ENCODE measurements at places on chromosomes 7 and 10.

GRCh38 chr7:149282331-149282655 lies 20.3 kb downstream of the ZNF783 start:
- DNase-seq, result no peak

GRCh38 chr10:24953675-24954074 lies 1.3 kb upstream of the PRTFDC1 start:
- DNase-seq, result no peak

DNA sequence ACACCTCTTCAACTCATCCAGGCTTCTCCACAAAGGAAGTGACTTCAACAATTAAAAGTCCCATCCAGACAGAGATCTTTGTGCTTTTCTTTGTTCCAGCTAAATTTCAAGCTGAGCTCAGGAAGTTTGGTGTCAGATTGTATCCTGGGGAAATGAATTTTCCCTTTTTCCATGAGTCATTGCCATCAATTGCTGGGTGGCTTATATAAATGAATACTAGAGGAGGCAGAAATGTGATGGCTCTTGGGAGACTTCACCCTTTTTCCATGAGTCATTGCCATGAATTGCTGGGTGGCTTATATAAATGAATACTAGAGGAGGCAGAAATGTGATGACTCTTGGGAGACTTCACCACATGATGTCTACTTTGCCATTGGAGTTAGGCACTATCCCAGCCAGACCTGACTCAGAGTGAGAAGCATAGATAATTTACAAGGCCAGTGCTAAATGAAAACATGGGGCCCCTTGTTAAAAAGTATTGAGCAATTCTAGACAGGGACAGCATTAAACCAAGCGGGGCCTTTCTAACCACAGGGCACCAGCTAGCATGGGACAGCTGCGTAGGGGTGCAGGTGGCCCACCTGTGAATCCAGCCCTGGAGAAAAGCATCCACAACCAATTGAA lies 339.2 kb upstream of the PODXL start:
- no peak for DNase-seq

GRCh38 chr10:16689227-16689626 lies 128.0 kb downstream of the RSU1 start:
- no peak for DNase-seq

GRCh38 chr10:90856964-90857634 lies 740 bp downstream of the HTR7 start:
- no peak for DNase-seq

DNA sequence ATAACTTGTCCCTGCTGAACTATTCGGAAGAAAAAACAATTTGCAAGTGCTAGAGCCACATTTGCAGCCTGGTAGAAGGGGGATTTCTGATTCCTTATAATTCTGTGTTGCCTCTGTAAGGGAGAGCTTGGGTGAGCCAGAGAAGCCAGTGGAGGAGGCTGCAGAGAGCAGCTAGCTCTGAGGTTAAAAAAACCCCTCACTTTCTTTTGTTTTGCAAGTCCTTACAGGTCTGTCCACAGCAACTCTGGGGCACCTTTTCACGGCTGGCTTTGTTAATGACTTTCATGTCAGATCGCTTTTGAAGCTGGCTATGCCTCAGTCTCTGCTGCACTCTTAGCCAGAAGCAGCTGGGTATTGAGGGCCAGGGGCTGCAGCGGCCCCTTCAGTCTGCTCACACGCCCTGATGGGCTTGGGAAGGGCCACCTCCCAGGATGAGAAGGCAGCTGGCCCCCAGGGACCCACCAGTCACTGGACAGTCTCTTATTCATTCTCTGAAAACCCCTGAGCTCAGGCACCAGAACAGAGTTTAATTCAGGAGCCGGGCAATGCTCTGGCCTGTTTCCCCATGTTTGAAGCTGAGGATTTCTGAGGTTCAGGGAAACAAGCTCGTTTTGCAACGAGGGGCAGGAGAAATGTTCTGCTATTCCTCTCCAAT lies 30.9 kb downstream of the TRIM8 start:
- DNase-seq, result no peak

DNA sequence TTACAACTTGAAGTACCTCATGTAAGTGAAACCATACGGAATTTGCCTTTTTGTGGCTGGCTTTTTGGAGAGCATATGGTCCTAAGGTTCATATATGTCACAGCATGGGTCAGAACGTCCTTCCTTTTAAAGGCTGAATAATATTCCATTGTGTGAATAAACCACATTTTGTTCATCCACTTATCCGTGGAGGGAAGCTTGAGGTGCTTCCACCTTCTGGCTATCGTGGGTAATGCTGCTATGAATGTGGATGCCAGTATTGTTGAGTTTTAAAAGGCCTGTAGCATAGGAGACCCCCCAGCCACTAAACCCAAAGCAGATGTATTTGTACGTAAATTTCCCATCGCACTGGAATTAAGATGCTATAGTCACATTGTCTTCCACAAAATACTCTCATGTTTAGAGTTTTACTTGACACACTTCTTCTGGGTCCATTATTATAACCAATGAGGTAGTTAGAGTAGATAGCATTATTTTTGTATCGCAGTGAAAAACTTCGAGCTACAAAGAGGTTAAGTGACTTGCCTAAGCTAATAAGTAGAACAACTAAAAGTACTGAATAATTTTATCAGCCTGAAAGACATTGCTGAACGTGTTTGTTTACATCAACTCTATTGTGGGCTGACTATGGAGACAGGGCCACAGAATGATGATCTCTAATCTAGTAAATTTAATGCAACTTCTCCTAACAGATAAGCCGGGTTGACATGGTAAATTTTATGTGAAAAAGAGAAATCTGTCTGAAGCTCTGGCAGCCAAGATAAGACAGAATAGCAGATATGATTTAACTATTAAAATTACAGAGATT lies 183.0 kb upstream of the CTBP2 start:
- DNase-seq, result no peak

DNA sequence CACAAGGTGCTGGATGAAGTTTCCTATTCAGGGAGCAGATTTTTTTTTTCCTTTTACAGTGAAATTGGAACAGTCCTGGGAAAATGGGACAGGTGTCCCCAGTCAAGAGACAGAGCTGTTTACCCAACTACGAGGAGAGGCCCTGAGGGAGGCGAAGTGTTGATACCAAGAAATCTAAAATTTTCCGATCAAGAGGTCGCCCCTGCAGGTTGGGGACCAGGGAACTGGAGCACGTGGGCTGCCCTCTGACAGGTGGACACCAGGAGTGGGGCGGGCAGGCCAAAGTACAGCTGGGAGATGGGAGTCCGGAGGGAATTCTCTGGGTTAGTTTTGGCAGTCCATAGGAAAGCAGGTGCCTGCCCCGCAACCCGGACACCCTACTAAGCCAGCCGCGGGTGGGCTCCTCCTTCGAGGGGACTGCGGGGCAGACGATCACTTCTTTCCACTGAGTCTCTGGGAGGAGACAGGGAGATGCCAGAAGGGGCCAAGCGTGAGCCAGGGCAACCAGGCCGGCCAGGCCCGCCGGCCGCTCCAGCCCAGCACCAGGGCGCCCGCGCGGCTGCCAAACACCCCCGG lies 965 bp upstream of the CAMK1D start:
- DNase-seq, result no peak

DNA sequence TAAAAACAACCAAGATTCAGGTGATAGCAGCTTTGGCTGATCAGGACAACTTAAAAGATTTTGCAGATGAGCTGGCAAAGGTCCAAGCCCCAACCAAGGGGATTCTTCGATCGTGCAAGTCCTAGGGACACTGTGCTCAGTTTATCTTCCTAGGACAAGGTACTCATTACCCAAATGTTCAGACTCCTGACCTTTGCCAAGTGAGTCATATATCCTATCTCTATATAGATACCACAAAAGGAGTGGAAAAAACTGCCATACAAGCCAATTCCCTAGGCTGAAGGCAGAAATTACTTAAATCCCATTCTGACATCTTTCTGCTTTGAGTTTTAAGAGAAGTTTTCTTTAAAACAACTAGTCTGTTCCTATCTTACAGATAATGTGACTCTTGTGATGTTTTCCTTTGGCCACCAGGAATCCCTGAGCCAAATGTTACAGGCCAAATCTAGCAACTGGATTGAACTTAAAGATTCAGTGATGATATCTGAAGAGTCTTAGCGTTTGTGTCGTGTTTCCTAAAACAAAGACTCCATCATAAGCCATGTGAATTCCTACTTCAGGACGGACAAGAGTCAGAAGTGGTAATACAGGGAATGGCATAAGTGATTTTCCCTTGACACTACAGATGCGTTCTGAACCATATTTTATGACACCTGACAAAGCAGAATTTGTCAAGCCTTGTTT lies 142.6 kb upstream of the ASAH2 start:
- no peak for DNase-seq

DNA sequence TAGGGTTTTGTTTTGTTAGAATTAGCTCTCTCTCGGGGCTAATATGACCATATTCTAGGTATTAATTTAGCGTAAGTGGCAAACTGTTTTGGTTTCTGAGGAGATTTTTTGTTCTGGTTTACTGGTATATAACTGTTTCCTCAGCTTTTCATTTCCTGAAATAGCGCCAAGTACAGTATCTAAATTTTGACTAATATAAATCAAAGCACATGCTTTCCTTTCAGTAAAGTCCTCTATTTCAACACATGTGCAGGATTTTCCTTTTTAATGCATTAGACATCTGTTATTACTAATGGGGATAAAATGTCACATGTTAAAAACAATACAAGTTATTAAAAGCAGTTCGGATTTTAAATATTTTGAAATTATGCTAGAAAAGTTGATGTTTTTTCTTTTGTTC lies 11.3 kb downstream of the FERD3L start:
- DNase-seq, result no peak

DNA sequence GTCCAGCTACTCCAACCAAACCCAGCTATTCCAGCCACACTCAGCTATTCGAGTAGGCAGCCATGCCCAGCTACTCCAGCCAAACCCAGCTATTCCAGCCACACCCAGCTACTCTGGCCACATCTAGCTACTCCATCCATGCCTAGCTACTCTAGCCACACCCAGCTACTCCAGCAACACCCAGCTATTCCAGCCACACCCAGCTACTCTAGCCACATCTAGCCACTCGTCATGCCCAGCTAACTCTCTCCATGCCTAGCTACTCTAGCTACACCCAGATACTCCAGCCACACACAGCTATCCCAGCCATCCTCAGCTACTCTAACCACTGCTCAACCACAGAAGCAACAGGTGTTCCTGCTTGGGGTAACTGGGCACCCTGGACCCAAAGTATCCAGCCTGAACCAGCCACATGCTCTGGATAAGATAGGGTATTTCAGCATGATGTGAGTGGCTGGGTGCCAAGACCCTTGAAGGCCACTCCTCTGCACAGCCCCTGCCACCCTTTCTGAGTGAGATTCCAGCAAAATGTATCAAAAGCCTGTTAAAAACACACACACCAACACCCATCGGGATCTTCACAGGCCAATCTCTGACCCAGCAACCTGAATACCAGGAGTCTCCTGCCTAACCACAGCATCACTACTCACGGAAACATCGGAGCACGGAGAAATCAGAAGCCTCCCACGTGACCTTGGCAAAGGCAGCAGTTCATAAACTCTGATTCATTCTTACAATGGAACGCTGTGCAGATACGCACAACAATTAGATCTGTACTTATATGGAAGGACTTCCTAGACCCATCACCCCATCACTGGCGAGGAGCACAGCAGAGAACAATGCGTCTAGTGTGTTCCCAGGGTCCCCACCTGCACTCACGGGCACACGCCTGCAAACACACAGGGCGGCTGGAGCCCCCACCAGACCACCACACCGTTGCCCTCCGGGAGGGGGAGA lies 51.8 kb upstream of the DNAAF5 start:
- DNase-seq, result no peak

DNA sequence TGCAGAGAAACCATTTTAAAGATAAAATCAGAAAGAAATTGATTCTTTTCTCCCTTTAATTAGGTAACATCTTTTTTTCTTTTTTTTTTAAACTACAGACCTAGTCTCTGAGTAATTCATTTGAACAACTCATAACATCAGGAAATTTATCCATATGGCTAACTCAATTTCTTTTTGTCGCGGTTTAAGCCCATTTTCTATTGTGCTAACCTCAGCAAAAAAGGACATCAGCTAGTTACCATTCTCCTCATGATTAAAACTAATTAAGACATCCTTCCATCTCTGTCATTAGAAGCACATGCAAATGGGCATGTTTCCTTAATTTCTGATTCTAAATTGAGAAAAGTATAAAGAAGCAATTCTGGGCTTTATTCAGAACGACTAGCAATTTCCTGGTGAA lies 57.8 kb downstream of the ANK3 start:
- DNase-seq, result no peak
